Fibroblast of lung (primary cell): ENCODE measurements at places on chromosomes 16 and 17. TPM values are rescaled to one million over a fixed set of nuclear protein-coding genes. Genes with fewer than 3 reads are reported as not detected.

DNA sequence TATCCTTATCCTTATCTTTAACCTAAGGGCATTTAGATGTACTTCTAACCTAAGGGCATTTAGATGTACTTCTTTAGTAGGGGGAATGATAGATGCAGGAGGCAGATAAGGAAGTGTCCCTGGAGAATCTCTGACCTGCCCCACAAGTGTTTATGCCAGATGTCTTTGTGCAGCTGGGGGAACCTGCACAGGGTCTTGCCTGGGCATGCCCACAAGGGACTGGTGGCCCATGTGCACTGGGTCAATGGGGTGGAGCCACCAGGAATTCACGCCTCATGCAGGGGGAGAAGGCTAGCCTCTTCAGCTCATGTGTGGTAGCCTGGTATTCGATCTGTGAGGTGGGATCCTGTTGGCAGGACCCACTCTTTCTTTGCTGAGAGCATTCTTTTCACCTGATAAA lies 38.0 kb downstream of the CA10 start:
- no peaks in the 10 kb centered on the region for H3K4me1 ChIP-seq
- no peak overlapping the region for H3K27ac ChIP-seq
- DNase-seq: no peak
- no peaks in the 10 kb centered on the region for H3K36me3 ChIP-seq
- H3K27me3 ChIP-seq: no peaks in the 10 kb centered on the region

GLOD4 gene
- 31.7 and 40.6 TPM in 2 replicates for total RNA-seq

GRCh38 chr16:28163699-28164098 lies 48.1 kb downstream of the XPO6 start:
- no peak for DNase-seq
- no peak overlapping the region for H3K4me3 ChIP-seq
- H3K4me1 ChIP-seq: peaks cover 2% of the 10 kb centered on the region

DNA sequence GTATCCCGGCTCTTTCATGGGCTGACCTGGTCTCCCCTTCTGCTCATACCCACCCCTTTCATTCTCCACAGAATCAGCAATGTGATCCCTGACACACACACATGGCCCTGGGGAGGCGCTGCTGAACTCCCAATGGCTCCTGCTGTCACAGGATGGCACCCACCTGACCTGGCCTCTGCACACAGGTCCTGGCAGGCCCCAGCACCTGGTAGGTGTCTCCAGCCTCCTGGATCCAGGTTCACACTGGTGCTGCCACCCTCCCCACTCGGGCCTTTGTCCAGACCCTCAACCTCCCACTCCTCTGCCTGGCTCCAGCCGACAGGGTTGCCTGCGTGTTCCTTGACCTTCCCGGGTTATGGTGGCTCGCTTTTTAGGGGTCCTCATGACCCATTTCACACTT lies 1.3 kb upstream of the CD300C start:
- no peak overlapping the region for H3K27ac ChIP-seq
- no peak for DNase-seq
- no peak overlapping the region for H3K4me3 ChIP-seq
- no peaks in the 10 kb centered on the region for H3K4me1 ChIP-seq

- no peaks in the 10 kb centered on the region for H3K36me3 ChIP-seq
- no peaks in the 10 kb centered on the region for H3K4me1 ChIP-seq
- no peak for DNase-seq
- no peaks in the 10 kb centered on the region for H3K27me3 ChIP-seq
- H3K4me3 ChIP-seq: no peak overlapping the region
- H3K27ac ChIP-seq: no peak overlapping the region
These were observed 222.3 kb downstream of the GSG1L start for GRCh38 chr16:27841061-27841801.

ARHGAP44 gene
- total RNA-seq: 1.5 and 1.7 TPM in 2 replicates

GRCh38 chr16:69885722-69886121 lies 65.4 kb upstream of the CLEC18A start:
- no peaks in the 10 kb centered on the region for H3K27me3 ChIP-seq
- no peak overlapping the region for H3K27ac ChIP-seq
- no peaks in the 10 kb centered on the region for H3K36me3 ChIP-seq

- H3K27me3 ChIP-seq: peaks cover 3% of the 10 kb centered on the region
- no peaks in the 10 kb centered on the region for H3K4me1 ChIP-seq
- no peak overlapping the region for H3K4me3 ChIP-seq
- no peak overlapping the region for H3K27ac ChIP-seq
- no peaks in the 10 kb centered on the region for H3K36me3 ChIP-seq
These were observed 226.2 kb upstream of the ZFHX3 start for GRCh38 chr16:73274140-73274539.

DNA sequence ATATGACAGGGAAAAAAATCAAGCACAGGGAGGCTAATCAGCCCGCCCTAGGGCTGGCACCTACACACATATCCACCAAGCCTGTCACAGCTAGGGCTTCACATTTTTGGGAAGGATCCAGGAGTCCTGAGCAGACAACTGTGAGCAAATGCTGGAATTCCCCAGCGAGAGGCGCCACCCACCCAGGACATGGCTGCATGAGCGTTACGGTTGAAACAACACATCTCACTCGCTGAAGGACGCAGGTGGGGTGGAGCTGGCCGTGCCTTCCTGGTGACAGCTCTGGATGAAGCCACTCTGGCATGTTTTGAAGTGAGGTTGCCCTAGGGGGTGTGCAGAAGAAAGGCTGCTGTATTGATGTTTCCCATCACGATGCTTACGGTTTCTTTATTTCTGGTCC lies 315.1 kb upstream of the EEF2KMT start:
- no peak overlapping the region for H3K27ac ChIP-seq
- H3K27me3 ChIP-seq: no peaks in the 10 kb centered on the region
- no peaks in the 10 kb centered on the region for H3K36me3 ChIP-seq
- no peak overlapping the region for H3K4me3 ChIP-seq
- no peaks in the 10 kb centered on the region for H3K4me1 ChIP-seq

DNA sequence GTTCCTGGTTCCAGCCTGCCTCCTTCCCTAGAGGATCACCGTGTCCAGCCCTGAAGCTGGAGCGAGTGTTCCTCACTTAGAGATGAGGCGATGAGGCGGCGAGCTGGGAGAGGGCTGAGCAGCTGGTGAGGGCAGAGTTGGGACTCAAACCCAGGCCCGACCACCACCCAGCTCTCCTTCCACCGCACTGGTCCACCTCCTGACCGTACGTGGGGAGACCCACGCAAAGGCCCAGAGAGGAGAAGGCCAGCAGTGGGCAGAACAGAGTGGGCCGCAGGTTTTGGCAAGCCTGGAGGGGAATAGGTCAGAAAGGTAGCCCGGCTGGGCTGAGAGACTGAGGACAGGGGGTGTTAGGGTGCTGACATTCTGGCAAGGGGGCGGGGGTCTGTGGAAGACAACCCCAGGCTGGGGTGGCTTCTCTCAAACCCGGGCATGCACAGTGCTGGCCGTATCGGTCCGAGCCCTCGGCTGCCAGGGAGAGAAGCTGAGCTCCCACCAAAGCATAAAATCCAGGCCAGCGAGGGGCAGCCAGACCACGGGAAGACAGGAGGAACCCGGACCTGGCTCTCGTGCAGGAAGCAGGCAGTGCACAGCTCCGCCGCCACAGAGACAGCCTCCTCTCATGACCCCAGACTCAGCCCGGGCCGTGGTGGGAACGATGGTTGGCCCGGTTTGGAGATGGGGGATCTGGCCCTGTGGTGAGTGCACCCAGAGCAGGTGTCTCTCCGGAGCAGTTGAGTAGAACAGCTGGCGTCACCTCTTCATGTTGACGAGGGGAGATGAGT lies 24.9 kb downstream of the MLYCD start:
- H3K27ac ChIP-seq: no peak overlapping the region
- H3K27me3 ChIP-seq: no peaks in the 10 kb centered on the region
- no peak for DNase-seq
- peaks cover 8% of the 10 kb centered on the region for H3K4me1 ChIP-seq
- peaks cover 3% of the 10 kb centered on the region for H3K36me3 ChIP-seq

JMJD6 gene
- total RNA-seq: 13.6 and 16.2 TPM in 2 replicates

- H3K36me3 ChIP-seq: no peaks in the 10 kb centered on the region
- no peak for DNase-seq
- no peaks in the 10 kb centered on the region for H3K4me1 ChIP-seq
These were observed at the start of gene MMP25 for GRCh38 chr16:3045758-3046640. Gene MMP25, plus strand, starts transcription at chr16:3046561. Its CDS starts 357 bp downstream, at chr16:3046918.

DNA sequence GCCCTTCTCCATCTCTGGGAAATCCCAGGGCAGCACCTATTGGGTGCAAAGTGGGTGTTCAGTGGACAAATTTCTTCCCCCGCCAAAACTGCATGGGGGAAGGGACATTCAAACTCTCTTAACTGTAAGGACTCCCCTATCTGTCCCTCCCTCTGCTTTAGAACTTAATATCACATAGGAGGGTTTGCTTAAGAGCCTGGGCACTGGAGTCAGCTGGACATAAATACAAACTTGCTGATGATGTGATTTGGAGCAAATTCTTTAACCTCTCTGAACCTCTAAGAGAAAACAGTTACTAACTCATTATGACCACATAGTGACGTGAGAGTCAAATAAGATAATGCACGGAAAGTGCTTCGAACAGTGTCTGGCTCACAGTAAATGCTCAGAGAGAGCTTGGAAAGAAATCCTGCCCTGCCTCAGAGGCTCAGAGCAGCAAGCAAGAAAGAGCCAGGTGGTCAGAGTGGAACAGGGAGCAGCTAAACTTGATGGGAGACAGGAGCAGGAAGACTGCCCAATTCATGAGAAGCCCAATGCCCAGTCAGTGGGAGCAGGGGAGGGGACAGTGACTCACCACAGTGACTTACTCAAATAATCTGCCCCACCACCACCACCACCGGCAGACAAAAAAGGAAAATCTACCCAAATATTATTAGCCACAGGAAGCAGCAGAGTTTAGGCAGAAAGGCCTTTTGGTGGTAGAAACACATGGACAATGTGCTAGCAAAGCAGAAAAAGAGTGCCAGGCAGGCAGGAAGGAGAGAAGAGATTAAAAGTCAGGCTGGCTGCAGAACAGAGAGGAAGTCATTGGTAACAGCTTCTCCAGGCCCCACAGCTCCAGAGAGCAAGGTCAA lies 23.9 kb upstream of the CCL1 start:
- H3K27me3 ChIP-seq: no peaks in the 10 kb centered on the region
- H3K4me3 ChIP-seq: no peak overlapping the region
- peak; percentile 2 for DNase-seq

TBC1D3H gene
- total RNA-seq: not detected in 2 replicates

KRT25 gene
- total RNA-seq: not detected in 2 replicates

- no peaks in the 10 kb centered on the region for H3K4me1 ChIP-seq
- no peak for DNase-seq
- peaks cover 1% of the 10 kb centered on the region for H3K36me3 ChIP-seq
- no peak overlapping the region for H3K4me3 ChIP-seq
These were observed 66.8 kb upstream of the RASL10B start for GRCh38 chr17:35664685-35665084.

KRTAP4-1 gene
- not detected in 2 replicates for total RNA-seq

SLC16A5 gene
- total RNA-seq: 3.6 and 8.4 TPM in 2 replicates

GRCh38 chr17:70375813-70376770 lies 206.8 kb downstream of the KCNJ2 start:
- H3K27me3 ChIP-seq: no peaks in the 10 kb centered on the region
- no peak overlapping the region for H3K27ac ChIP-seq
- H3K4me1 ChIP-seq: no peaks in the 10 kb centered on the region
- H3K36me3 ChIP-seq: no peaks in the 10 kb centered on the region
- no peak overlapping the region for H3K4me3 ChIP-seq

- no peaks in the 10 kb centered on the region for H3K27me3 ChIP-seq
- no peak overlapping the region for H3K4me3 ChIP-seq
- DNase-seq: no peak
- H3K4me1 ChIP-seq: peaks cover 5% of the 10 kb centered on the region
These were observed 57.0 kb downstream of the PITPNC1 start for GRCh38 chr17:67434061-67434525.

DNA sequence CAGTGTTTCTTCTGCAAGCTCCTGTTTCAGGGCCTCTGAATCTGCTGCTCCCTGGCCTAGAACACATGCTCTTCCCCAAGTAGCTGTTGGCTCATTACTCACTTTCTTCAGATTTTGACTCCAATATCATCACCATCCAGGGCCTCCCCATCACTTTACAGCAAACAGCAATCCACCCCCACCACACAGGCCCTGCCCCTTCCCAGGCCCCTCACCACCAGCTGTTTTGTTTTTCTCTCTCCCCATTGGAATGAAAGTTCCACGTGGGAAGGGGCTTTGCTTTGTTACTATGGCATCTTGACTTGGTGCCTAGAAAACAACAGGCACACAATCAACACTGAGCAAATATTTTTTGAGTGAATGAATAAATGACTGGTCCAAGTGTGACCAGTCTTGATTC lies 4.0 kb downstream of the TMEM170A start:
- no peaks in the 10 kb centered on the region for H3K27me3 ChIP-seq
- no peak overlapping the region for H3K4me3 ChIP-seq
- no peaks in the 10 kb centered on the region for H3K4me1 ChIP-seq
- DNase-seq: peak; percentile 27
- H3K36me3 ChIP-seq: no peaks in the 10 kb centered on the region
- H3K27ac ChIP-seq: no peak overlapping the region

- no peaks in the 10 kb centered on the region for H3K36me3 ChIP-seq
- H3K27me3 ChIP-seq: no peaks in the 10 kb centered on the region
- H3K27ac ChIP-seq: no peak overlapping the region
- no peaks in the 10 kb centered on the region for H3K4me1 ChIP-seq
These were observed 156.0 kb downstream of the CDH13 start for GRCh38 chr16:82782715-82783251.

GRCh38 chr17:47603830-47604597 lies 45.7 kb upstream of the KPNB1 start:
- peaks cover 4% of the 10 kb centered on the region for H3K4me1 ChIP-seq
- H3K27ac ChIP-seq: no peak overlapping the region
- no peaks in the 10 kb centered on the region for H3K27me3 ChIP-seq
- H3K36me3 ChIP-seq: peaks cover 9% of the 10 kb centered on the region

DNA sequence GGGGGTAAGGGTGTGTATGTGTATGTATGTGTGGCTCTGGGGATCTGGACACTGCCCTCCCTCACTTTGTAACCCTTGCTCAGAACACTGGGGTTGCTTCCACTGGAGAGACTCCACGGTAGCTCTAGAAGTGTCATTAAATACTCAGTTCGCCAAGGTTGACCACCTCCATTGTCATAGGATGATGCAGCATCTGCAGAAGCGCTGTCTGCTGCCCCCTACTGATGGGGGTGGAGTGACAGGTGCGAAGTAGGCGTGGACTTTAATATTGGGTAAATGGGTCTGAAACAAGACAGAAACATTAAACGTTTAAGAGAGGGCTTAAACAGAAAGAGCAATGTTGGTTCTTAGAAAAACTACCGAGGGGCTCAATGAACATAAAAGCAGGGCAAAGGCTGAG lies 35.5 kb upstream of the STAC2 start:
- H3K4me3 ChIP-seq: no peak overlapping the region
- H3K27ac ChIP-seq: no peak overlapping the region
- no peaks in the 10 kb centered on the region for H3K27me3 ChIP-seq
- DNase-seq: no peak
- no peaks in the 10 kb centered on the region for H3K4me1 ChIP-seq

- H3K4me1 ChIP-seq: no peaks in the 10 kb centered on the region
- H3K36me3 ChIP-seq: no peaks in the 10 kb centered on the region
- no peak overlapping the region for H3K4me3 ChIP-seq
- no peak for DNase-seq
- no peak overlapping the region for H3K27ac ChIP-seq
- H3K27me3 ChIP-seq: no peaks in the 10 kb centered on the region
These were observed 19.7 kb upstream of the SLC25A19 start for GRCh38 chr17:75308732-75309629.

SCNN1B gene
- total RNA-seq: not detected in 2 replicates

KLHDC4 gene
- 17.8 and 18.5 TPM in 2 replicates for total RNA-seq

- no peak overlapping the region for H3K27ac ChIP-seq
- peak; percentile 29 for DNase-seq
- H3K4me1 ChIP-seq: no peaks in the 10 kb centered on the region
These were observed 2.8 kb downstream of the RBFOX3 start for GRCh38 chr17:79607940-79608623.
